ENCODE measurements at places on chromosomes 16 and 17.

DNA sequence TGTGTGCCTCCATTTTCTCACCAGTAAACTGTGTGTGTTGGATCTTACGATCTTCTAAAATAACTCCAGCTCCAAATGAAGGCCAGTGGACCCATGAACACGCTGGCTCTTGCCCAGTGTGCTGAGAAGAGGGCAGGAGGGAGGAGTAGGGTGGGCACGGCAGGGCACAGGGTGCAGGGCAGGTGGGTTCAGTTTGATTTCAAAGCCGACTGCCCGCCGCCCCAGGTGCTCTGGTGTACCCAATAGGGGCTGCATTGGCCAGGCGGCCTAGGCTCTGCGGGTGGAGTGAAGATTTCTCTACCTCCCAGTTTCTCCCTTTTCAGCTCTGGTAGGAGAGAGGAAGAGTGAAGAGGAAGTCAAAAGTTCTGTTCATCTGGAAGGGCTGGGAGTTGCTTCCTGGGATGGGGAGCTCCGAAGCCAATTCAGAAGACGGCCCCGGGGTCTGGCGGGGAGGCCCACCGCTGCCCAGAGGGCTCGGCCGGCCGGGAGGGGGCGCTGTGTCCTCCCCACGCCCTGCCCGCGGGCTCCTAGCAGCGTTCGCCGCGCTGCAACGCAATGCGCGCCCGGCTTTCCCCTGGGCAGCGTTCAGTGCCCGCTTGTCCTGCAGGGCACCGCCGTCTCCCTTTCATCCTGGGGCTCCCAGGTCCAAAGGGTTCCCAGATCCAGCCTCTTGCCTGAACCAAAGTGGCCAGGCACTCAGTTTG, 1.1 kb upstream of the CRHR1 start:
- DNase-seq = no peak

DNA sequence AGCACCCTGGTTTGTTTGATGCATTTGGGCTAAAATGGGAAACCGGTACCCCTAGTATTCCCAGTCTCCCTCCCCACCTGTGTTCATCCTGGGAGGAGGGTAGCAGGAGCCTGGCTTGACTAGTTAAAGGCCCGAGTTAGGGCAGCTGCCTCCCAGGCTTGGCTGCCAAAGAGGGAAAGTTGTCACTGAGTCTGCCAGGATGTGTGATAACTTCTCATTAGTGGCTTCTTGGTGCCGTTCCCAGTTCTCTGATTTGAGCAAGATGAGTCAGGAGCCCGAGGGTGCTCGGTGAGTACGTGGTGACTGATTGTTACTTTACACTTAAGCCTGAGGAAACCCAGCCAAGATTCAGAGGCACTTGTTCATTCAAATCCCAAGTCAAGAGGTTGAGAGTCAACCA, 2.5 kb downstream of the KRT32 start:
- DNase-seq = no peak

- DNase-seq = no peak
Measured at GRCh38 chr17:49564638-49565037, 11.0 kb upstream of the NXPH3 start.

DNA sequence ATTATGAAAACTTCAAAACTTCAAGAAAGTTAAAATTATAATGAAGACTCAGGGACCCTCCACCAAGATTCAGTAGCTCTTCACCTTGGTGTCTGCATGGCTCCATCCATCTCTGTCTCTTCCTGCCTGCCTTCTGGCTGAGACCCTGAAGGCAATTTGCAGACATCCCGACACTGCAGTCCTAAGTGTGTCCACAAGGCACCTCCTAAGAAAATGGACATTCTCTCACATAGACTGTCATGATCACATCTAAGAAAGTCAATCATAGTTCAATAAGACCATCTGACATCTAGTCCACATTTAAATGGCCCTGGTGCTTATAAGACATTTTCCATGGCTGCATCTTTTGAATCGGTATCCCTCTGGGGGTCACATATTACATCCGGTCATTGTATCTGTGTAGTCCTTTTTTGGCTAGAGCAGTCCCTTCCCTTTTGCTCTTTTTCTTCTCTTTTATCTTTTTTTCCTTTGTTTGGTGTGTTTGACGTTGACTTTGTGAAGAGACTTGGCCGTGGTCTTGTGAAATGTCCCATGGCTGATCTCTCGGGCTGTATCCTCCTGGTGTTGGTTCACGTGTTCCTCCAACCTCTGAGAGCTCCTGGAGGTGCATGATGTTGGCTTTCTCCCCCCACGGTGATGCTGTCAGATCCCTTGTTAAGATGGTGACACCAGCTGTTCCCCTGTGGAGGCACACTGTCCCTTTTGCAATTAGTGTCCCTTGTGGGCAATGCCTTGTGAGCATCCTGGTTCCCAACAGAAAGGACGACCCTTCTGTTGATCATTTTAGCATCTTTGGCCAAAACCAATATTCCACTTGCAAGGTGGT, 5.0 kb upstream of the TNFRSF13B start:
- no peak for DNase-seq

DNA sequence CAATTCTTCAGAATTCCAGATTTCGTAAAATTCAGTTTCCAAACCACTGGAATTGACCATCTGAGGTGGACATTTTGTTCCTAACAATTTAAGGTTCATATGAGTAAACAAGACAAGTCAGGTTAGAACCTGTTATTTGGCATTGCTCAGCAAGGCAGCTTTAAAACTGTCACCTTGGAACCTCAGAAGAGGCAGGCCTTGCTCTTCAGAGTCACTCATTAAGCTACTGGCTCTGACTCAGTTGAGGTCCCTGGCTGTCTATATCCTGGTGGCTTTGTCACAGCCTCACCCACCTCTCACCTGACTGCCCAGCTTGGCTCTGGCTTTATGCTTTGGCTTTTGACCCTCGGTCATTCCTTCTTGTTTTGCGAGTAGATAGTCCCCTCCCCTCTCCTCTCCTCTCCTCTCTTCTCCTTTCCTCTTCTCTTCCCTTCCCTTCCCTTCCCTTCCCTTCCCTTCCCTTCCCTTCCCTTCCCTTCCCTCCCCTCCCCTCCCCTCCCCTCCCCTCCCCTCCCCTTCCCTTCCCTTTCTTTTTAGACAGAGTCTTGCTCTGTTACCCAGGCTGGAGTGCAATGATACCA, 238.4 kb downstream of the SHISA9 start:
- DNase-seq = no peak

DNA sequence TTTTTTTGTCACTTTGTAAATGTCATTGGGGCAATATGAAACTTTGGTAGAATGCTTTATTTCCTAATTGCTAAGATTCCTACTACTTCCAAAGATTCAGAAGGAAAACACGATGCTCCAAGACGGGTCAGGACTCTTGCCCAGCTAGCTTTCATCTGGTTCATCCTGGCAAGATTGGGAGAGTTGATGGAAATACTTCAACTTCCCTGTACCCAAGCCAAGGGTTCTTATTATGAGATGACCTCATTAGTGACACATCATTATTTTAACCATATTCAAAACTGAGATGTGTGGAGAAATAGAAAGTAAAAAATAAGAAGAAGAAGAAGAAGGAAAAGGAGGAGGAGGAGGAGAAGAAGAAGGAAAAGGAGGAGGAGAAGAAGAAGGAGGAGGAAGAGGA, 25.6 kb downstream of the SOX9 start:
- no peak for DNase-seq

DNA sequence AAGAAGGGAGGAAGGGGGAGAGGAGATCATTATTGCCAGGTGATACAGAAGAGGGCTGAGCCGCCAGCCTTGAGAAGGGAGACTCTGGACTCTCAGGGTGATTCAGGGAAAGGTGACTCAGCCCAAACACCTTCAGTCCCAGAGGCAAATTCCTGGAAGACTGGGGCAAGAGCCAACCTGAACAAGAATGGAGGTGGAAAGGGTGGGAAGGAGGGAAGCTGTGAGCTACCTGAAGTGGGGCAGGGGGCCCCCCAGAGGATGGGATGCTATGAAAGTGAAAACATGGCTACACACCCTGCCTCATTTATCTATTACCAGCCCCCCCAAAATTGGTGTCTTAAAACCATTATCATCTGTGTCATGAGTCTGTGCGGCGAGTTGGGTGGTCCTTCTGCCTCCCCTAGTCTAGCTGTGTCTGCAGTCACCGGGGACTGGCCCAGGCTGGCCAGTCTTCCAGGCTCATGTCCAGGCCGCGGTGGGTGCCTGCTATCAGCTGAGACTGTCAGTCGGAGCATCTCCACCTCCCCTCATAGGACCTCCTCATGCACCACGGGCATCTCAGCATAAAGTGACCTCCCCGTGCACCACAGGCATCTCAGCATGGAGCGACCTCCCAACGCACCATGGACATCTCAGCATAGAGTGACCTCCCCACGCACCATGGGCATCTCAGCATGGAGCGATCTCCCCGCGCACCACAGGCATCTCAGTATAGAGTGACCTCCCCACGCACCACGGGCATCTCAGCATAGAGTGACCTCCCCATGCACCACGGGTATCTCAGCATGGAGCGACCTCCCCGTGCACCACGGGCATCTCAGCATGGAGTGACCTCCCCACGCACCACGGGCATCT, 3.2 kb upstream of the SLC47A2 start:
- DNase-seq = no peak

DNA sequence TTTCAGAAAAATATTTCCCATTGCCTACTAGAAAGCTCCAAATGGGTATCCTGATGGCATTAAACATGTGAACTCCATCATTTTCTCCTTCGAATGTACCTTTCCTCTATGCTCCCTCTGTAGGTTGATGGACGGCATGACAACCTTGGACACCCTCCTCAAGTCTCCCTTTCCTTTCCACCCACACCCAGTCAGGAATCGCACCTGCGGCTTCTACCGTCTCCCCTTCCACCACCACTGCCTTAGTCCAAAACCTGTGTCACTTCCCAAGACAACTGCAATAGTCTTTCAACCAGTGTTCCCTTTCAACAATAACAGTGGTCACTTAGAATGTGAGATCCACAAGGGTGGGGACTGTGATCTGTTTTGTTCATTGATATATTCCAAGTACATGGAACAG, 233.1 kb upstream of the AXIN2 start:
- DNase-seq = no peak

DNA sequence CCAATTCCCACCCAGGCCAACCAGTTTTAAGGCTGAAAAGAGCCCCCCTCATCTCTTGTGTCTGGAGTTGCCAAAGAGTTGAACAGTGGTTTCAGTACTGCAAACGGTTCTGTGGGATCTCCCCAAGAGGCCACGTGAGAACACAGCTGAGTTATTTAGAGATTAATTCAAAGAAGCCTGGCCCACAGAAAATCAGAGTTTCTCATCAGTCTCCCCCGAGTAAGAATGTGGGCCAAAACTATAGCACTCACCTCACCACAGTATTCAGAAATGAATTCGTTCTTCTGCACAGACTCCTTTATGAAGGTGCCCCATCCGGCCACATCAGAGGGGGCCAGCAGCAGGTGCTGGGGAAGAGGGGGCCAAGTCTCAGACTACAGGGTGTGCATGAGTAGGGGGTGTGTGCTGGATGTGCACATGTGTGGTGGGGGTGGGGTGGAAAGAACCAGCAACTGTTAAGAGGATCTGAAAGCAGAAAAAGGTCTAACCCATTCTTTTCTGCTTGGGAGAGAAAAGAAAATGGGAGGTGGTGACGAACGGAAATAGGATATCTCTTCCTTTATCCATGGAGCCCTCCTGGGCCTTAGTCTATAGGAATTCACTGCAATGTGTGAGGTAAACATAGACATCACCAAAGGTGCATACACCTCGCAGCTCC, 22.6 kb downstream of the CNTNAP1 start:
- no peak for DNase-seq

DNA sequence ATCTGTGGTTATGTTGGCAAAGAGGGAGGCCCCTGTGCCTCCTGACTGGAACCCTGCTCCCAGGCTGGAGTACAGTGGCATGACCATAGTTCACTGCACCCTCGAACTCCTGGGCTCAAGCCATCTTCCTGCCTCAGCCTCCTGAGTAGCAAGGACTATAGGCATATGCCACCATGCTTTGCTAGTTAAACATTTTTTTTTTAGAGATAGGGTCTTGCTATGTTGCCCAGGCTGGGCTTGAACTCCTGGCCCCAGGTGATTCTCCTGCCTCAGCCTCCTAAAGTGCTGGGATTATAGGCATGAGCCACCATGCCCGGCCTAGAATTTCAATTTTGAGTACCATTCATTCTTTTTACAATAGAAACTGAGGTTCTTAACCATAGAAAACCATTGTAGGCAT, 21.2 kb upstream of the ITGB3 start:
- DNase-seq = no peak

DNA sequence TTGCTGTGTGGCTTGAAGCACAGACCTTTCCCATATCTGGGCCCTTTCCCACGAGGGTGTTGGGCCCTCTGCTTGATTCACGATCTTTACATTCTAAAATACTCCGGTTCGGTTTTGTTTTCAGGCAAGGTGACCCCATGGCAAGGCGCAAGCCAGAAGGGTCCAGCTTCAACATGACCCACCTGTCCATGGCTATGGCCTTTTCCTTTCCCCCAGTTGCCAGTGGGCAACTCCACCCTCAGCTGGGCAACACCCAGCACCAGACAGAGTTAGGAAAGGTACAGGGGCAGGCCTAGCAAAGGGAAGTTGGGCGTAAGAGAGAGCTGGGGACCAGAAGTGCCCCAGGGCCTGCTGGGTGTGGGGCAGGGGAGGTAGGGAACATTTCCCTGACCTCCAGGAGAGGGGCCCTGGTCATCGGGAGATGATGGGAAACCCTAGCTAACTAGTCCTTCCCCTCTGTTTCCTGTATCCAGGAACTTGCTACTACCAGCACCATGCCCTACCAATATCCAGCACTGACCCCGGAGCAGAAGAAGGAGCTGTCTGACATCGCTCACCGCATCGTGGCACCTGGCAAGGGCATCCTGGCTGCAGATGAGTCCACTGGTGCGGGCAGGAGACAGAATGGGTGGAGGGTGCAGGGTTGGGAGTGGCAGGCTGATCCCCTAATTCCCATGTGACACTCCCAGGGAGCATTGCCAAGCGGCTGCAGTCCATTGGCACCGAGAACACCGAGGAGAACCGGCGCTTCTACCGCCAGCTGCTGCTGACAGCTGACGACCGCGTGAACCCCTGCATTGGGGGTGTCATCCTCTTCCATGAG, 1.4 kb downstream of the ALDOA start:
- no peak for DNase-seq

- no peak for DNase-seq
Measured at GRCh38 chr17:79702034-79702433, 28.7 kb upstream of the ENPP7 start.

DNA sequence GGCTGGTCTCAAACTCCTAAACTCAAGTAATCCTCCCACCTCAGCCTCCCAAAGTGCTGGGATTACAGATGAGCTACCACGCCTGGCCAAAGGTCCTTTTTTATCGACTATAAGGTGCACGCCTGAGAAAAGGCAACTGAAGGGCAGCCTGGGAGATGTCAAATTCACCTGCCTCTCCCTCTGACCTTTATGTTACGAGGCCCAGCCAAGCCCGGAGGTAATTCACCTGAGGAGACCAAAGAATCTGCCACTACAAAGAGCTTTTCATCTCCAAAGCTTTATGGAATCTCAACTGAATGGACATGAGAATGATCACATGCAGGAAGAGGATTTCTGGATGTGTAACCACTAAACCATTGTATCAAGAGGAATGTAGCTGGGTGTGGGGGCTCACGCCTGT, 37.2 kb downstream of the LYRM1 start:
- no peak for DNase-seq

- no peak for DNase-seq
Measured at GRCh38 chr16:31519759-31520431, 7.8 kb upstream of the AHSP start.

All from left hindlimb (tissue), 1 donor.